ENCODE measurements at places on chromosomes 3 and 15.

GRCh38 chr15:90974216-90974615 is 19.5 kb downstream of the RCCD1 start:
- no peak for DNase-seq

DNA sequence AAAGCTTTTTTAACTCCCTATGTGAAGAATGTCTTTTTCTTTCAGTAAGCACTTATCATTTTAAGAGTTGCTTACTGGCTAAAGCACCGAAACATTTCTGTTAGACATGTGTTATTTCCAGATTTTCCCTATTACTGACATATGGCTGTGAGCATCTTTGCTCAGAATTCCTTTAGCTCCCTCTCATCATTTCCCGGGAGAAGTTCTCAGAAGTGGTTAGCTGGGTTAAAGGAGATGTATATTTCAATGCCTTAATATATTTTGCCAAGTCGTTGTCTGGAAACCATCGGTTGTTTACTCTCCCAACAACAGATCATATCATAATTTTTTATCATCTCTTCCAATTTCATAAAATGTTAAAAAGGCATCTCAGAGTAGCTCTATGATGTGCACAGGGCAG is 396.5 kb downstream of the OCA2 start:
- DNase-seq: no peak

GRCh38 chr15:32717426-32718226 is at the start of gene GREM1:
GREM1 (plus strand) TSS chr15:32718004; CDS start chr15:32730691, 12,687 bp downstream.
- DNase-seq: no peak

- no peak for DNase-seq
Observed at GRCh38 chr15:86849558-86850285, 770.1 kb downstream of the AGBL1 start.

GRCh38 chr3:79184251-79184650 is 583.5 kb downstream of the ROBO1 start:
- no peak for DNase-seq

- DNase-seq: no peak
Observed at GRCh38 chr3:187269486-187269885, 22.1 kb downstream of the MASP1 start.

DNA sequence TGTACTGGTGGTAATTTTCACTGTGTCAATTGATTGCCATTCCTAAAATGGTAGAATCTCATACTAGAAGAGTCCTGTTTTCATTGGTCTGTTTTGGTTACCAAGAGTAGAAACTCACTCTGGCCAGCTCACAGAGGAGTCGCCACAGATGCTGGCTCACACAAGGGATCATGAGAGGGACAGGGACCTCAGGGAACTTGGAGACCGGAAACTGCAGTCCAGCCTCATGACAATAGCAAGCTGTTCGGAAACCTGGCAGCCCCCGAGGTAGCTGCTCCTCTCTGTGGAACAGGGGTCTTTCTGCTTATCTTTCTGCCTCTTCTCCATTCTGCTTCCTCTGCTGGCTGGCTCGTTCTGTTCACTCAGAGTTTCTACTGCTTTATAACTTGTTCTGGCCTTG is 192.9 kb downstream of the PLCL2 start:
- DNase-seq: no peak

DNA sequence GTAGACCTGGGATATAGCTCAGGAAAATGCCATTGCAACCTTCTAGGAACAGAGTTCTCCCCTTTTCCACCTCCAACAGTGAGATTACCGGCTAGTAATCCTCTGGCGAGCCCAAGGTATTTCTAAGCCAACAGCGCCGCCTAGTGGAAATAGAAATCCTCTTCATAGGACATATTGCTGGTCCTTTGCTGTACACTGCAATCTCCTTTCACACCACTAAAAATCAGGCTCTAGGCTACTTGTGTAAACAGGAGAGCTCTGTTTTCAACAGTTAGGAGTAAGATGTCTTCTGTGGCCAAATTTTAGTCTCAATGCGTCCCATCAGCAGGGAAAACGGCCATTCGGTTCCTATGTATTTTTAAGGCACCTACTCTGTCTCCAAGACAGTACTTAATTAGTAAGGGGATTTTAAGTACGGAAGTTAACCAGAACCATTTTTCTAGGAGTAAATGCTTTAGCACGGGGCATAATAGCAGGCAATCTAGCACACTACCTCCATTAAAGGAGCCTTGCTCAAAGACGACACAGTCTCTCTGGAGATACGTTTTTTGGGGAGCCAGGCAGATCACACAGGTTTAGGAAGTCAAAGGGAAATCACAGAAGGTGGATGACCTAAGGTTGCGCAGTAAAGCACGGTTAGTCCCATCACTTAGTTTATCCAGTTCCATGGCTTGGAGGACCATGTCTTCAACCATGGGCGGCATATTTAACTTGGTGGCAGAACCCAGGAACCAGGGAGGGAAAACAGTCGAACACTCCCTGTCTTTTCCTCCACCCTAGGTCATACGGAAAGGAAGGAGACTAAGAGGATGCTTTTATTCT is 43.8 kb downstream of the NCEH1 start:
- peak; percentile 30 for DNase-seq

DNA sequence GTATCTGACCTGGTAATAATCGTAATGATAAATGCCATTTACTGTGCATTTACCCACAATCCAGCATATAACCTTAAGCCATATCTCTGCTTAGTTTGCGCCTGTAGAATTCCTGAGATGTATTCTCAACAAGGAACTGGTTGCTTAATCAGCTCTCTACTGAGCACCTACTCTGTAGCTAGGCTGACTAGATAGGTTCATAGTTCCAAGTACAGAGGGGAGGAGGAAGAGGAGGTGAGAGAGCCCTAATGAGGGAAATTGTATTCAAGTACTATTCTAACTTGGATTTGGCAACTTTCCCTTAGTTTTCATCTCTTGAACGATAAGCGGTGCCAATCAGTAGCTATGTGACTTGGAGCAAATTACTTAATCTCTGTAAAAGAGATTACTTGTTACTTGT is 5.6 kb upstream of the AKAP13 start:
- no peak for DNase-seq

GRCh38 chr3:122671553-122671952 is 9.1 kb upstream of the PARP14 start:
- no peak for DNase-seq
